Neural crest cell (in vitro differentiated cells): ENCODE measurements at places on chromosomes 13 and 19.

DNA sequence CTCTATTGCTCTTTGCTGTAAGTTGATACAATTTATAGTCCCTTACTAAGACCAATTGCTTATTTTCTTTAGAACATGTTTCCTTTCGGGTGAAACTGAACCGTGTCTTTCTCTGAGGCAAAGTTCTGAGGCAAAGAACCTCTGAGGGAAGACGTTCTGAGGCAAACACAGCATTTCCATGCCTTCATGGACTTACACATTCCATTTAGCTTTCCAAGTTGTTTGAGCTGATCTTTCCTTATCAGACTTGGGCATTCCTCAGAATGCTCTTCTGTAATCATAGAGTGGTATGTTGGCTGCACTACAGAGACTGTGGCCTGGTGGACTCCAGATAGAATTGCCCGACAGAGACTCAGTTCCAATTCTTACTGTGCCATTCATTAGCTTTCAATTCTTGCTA, 579.1 kb downstream of the KCTD12 start:
- DNase-seq = no peak

DNA sequence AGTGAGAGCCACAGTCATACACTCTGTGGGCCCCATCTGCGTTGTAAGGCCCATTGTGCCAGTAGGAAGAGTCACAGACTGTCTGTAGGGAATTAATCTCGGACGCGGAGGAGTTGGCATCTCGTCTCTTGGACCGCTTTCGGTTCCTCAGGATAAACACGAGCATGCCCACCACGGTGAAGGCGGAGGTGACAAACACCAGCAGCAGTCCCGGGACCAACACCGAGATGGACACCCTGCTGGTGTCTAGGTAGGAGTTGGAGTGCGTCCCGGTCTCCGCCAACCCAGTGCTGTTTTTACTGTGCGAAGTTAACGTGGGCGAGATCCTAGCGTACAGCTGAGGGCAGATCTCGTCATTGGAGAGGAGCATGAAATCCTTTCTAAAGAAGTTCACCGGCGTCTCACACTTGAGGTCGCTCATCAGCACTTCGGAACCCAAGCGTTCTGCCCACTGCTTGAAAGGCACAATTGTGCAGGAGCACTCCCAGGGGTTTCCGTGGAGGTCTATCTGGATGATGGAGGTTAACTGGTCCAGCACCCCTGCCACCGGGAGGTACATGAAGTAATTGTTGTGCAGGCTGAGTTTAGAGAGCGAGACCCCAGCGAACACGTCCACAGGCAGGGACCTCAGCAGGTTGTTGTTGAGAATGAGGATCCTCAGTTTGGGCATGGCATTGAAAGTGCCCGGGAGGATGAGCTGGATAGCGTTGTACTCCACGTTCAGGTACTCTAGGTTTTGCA, 2.7 kb downstream of the SLITRK1 start:
- no peak for DNase-seq

- no peak for DNase-seq
Observed at GRCh38 chr13:91154558-91155353, 192.7 kb upstream of the MIR17HG start.

- no peak for DNase-seq
Observed at GRCh38 chr13:77701305-77701704, 3.8 kb downstream of the SLAIN1 start.

DNA sequence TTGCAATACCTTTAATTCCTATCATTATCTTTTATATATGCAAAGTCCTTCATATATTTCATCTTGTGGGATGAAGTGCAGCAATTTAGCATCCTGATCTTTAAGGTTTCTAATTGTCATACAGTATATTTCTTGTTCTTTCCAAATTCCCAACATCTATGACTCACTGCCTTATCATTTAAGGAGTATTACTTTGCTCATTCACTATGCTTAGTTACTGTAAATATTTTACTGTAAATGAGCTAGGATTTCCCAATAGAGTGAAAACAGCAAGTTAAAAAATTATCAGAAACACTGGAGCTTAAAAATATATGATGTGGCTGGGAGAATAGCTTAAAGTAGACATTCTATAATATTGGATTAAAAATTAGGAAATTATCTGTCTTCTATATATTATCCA, 69.9 kb downstream of the SLITRK6 start:
- no peak for DNase-seq

GRCh38 chr19:17948514-17948900, 15.7 kb downstream of the CCDC124 start:
- no peak for DNase-seq

- no peak for DNase-seq
Observed at GRCh38 chr13:114096811-114097211, 35.6 kb downstream of the RASA3 start.

DNA sequence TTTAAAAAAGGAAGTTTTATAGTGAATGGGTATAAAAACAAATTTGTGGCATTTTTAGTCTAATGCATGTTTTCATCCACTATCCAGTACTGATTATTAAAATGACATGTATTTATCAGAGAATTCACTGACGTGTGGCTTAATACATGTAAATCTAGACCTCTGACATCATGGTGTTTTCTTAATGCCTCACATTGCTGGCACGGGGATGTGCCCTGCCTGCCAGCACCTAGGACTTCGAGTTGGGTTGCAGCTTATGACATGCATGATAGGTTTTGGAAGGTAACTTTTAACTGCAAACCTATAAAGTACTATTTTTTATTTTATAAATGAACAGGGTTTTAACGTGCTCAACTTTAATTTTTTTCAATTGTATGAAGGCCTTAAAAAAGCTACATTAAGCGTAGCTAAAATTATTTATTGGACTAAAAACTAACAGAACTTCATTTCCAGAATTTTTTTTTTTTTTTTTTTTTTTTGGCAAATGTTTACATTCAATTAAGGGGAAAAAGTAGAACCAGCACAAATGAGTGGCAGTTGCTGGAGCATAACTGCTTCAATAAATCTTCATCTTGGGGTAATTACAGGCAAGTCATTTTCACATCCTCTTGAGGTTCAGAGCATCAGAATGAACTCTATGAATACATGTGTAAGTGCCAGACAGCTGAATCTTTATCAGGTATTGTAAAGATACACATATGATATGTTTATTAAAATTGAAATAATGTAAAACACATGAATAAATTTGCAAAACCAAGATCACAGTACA, 16.3 kb downstream of the METTL21C start:
- no peak for DNase-seq

DNA sequence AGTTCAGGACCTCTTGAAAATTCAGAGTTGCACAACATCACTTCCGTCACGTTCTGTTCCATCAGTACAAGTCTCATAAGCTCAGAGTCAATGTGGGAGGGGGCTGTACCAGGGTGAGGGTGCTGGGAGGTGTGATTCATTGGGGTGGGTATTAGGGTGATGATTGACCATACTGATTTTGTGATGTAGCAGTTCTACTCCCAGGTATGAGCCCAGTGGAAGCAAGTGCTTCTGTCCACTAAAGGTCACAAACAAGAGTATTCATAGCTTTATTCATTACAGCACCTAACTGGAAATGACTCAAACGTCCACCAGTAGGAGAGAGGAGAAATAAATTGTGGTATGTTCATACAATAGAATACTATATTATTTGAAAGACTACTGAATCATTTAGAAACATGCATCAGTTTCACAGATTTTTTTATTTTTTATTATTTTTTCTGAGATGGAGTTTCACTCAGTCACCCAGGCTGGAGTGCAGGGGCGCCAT, 12.1 kb upstream of the UPF3A start:
- DNase-seq = no peak

DNA sequence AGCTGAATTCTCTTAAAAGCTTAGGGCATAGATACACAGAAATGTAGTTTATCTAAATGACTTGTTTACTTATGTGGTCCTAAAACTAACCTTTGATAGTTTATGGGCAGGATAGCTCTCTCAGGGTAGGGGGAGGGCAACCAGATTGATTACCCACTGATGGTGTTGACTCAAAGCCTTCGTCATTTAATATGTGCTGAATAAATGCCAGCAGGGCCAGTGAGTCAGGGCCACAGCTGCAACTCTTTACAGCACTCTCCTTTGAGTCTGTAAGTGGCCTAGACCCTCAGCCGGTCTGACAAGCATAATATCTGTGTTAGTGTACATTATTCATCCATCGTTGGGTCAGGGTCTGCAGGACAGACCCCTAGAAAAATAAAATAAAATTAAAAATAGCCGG, 128.5 kb downstream of the ZNF675 start:
- DNase-seq = no peak

GRCh38 chr13:30400376-30400775, 21.9 kb upstream of the UBE2L5 start:
- DNase-seq = no peak

DNA sequence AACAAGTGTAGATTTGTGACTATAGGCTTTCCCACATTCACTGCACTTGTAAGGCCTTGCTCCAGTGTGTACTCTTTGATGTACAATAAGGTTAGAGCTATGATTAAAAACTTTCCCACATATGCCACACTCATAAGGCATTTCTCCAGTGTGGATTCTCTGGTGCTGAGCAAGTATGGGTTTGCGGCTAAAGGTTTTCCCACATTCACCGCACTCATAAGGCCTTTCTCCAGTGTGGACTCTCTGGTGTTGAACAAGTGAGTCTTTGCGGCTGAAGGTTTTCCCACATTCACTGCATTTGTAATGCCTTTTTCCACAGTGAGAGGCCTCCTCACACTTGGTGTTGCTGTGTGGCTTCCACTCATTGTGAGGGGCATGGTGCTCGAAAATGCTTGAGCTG, 3.7 kb downstream of the ZNF772 start:
- no peak for DNase-seq

- no peak for DNase-seq
Observed at GRCh38 chr19:15971224-15971780, 22.5 kb downstream of the OR10H4 start.

GRCh38 chr19:17841810-17842662, 5.7 kb downstream of the JAK3 start:
- DNase-seq = peak; percentile 89

DNA sequence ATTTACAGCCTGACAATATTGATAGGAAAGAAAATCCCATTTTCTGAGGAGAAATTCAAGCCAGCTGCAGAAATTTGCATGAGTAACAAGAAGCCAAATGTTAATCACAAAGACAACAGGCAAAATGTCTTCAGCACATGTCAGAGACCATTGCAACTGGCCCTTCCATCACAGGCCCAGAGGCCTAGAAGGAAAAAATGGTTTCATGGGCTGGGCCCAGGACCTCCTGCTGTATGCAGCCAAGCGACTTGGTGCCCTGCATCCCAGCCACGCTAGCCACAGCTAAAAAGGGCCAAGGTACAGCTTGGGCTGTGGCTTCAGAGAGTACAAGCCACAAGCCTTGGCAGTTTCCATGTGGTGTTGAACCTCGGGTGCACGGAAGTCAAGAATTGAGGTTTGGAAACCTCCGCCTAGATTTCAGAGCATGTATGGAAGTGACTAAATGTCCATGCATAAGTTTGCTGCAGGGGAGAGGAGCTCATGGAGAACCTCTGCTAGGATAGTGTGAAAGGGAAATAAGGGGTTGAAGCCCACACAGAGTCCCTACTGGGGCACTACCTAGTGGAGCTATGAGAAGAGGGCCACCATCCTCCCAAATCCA, 1474.0 kb downstream of the PCDH9 start:
- no peak for DNase-seq

DNA sequence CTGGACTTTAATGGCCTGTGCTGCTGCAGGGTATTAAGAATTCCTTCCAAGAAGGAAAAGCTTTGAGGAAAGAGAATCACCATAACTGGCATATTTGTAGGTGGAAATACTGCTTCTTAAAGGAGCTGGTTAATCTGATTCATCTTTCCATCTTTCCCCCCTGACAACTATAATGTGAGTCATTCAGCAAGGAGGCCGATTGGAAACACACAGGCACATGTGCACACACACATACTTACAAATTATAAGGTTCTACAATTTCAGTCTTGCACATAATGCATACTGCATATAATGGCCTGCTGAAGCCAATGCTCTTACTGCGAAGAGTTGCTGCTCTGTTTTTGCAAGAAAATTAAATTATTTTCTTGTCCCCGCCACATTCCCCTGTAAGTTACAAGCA, 78.8 kb upstream of the TPP2 start:
- no peak for DNase-seq

GRCh38 chr13:98632961-98633360, 56.1 kb upstream of the STK24 start:
- DNase-seq = no peak

DNA sequence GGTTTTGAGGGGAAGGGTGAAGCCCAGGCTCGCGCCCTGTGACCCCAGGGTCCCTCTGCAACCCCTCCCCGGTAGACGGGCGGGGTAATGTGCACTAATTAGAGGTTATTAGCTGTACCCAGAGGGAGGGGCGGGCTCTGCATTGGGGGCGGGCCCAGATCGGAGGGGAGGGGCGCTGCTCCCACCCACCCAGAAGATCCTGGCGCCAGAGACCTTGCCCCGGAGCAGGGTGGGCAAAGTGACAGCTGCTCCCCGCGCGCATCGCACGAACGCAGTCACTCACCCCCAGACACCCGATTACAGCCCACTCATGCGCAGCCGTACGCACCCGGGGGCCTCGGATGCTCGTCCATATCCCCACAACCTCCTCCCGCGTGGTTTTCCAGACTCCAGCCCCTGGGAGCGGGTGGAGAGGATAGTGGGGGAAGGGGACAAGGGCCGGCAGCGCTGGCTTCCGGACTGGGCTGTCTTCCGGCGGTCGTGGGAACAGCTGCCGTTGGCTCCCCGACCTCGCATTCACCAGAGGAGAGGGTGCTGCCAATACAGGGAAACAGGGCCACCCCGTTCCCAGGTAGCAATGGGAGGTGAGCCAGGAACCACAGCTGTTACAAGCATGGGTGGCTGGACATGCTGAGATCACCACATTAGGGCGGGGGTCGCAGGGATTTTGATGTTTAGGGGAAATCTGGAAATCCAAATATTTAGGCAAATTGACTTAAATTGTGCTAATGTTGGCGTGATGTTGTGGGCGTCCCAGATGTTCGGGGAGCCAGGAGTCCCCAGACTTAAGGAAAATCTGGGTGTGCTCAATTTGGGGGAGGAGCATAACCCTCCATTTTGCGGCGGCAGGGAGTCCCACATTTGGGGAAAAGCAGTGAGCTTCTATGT, 2.9 kb upstream of the HOOK2 start:
- peak; percentile 40 for DNase-seq

- no peak for DNase-seq
Observed at GRCh38 chr13:28478127-28478526, 16.8 kb downstream of the FLT1 start.

- no peak for DNase-seq
Observed at GRCh38 chr13:46717856-46718255, 79.1 kb downstream of the ESD start.

GRCh38 chr13:97000295-97000925, 6.1 kb upstream of the OXGR1 start:
- DNase-seq = no peak
